NCI-H2171 (cell line): ENCODE measurements at places on chromosomes 2 and 18.
A peak's percentile ranks its signal among the peaks of the same experiment; 100 is the strongest.

- DNase-seq: no peak
These were observed 9.9 kb upstream of the RAPGEF4 start for GRCh38 chr2:172725746-172726145.

- DNase-seq: peak; percentile 13
These were observed 115.9 kb upstream of the SYT4 start for GRCh38 chr18:43393174-43393573.

DNA sequence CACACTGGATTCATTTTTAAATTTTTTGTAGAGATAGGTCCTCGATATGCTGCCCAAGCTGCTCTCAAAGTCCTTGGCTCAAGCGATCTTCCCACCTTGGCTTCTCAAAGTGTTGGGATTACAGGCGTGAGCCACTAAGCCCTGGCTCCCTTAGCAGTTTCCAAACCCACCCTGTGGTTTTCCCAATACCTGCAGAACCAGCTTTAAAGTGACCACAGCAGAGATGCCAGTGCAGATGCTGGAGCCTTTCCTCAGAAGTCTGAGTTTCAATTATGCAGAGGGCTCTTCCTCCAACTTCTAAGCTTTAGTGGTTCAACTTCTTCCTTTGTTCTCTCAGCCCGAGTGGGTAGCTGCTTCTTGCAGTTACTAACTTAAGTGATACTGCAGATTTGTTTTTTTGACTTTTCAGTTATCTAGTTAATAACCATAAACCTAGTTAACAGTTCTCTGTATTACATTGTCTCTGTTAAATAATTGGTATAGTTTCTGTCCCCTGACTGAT, 8.1 kb upstream of the HAAO start:
- DNase-seq: no peak

GRCh38 chr2:28684142-28684858, 67.3 kb upstream of the PPP1CB start:
- peak; percentile 57 for DNase-seq

GRCh38 chr2:174697255-174697654, 67.0 kb downstream of the CHRNA1 start:
- peak; percentile 39 for DNase-seq

DNA sequence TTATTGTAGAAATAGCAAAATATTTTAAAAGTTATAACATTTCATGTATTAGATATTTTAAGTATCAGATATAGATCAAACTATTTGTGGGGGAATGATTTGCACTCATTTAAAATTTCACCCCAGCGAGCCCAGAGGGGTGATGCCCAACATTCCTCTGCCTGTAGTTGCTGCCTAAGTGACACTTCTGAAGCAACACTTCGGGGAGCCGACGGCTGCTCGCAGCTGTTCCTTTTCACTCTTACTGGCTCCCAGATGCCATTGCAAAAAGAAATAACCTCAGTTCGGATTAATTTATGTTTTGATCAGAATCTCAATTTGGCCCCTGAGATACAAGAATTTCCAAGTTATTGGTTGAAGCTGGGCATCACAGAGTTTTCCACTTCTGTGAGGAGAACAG, 603.8 kb downstream of the PLCL1 start:
- DNase-seq: no peak

DNA sequence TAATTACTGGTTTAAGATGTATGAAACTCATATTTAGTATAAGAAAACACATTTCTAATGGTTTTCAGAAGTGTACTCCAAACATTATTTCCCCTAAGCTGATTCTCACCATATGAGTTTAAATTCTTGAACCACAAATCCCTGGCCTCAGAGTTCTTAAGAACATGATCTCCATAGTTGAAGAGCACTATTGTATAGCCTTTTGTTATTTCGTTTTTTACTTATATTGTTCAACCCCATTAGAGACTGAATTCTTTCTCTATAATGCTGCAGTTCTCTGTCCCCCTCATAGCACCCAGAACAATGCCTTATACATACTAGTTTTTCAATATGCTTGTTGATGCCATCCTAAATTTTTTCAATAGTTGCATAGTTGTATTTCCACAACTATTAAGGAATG, 85.5 kb upstream of the TMEM17 start:
- no peak for DNase-seq

DNA sequence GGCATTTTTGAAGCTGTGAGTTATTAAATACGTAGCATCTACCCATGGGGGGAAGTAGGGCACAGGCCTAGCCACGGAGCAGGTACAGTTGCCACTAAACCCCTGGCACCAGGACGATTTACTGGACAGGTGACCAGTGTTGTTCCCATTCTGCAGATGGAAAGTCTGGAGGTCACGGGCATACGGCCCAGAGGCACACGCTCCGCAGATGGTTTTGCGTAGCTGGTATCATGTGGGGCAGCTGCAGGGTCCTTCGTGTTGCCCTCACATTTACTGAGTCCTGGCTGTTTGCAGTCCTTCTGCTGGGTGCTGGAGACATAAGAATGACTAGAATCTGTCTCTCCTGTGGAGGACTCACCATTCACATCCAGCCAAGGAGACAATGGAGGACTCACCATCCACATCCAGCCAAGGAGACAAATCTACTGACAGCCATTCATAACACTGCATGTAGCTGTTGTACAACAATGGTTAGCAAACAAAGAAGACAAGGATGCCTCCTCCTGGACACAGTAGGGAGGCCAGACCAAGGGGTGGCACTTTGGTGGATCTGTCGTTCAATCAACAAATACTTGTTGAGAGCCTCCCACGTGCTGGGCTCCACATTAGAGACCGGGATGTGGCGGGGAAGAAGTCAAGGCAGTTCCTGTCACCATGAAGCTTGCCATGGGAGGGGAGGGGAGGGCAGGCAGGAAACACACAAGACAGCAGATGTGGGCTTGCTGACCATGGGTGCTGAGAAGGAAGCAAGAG, 24.9 kb downstream of the TWIST2 start:
- no peak for DNase-seq

DNA sequence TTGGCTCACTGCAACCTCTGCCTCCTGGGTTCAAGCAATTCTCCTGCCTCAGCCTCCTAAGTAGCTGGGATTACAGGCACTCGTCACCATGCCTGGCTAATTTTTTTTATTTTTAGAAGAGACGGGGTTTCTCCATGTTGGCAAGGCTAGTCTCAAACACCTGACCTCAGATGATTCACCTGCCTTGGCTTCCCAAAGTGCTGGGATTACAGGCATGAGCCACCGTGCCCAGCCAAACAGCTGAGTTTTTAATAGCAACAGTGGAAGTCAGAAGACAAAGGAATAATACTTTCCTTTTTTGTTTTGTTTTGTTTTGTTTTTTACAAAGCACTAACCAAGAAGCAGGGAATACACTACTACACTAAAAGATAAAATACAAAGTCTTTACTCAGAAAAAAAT, 16.9 kb downstream of the GPR75 start:
- no peak for DNase-seq

- DNase-seq: no peak
These were observed 63.2 kb downstream of the TTC32 start for GRCh38 chr2:19838616-19839015.

DNA sequence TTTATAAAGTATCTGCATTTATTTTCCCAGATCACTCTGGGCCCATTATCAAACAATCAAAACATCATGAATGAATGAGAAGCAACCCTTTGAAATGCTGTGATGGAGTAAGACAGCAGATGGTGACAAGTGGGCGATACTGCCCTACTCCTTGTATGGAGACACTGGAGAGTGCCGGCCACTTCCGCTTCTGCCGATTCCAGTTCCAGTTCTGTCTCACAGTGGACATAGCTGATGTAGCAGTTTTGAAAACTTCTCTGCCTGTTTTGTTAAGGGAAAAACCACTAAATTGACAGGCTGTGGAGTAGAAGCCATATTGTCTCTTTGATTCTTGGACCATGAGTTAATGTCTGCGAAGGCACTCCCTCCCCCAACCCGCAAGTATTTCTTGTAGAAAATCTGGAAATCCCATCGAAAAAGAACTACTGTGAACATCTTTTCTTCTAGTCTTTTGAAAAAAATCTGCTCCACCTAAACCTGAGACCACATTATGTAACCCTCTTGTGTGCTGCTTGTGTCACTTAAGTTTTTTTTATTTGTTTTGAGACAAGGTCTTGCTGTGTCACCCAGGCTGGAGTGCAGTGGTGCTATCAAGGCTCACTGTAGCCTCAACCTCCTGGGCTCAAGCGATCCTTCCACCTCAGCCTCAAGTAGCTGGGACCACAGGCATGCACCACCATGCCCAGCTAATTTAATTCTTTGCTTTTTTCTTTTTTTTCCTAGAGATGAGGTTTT, 133.5 kb downstream of the TANC1 start:
- no peak for DNase-seq

GRCh38 chr2:39989888-39990287, 210.8 kb upstream of the THUMPD2 start:
- no peak for DNase-seq

- no peak for DNase-seq
These were observed 6.6 kb upstream of the CDH2 start for GRCh38 chr18:28183418-28184078.

GRCh38 chr18:67211646-67212045, 304.9 kb downstream of the DSEL start:
- no peak for DNase-seq

GRCh38 chr2:227301523-227301922, 23.5 kb upstream of the MFF start:
- no peak for DNase-seq

DNA sequence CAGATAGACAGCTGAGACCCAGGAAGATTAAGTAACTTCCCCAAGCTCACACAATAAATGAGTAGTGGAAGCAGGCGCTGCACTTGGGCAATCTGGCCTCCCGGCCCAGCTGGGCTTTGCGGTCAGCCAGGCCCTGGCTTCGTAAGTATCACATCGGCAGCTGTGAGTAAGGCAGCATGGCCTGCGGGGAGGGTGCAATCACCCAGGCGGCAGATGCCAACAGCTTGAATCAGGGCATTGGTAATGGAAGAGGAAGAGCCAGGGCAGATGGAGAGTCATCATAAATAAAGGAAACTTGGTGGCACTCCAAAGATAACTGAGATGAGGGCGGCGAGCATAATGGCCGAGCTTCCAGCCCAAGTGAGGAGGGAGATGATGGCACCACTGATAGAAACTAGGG, 217.9 kb upstream of the PID1 start:
- no peak for DNase-seq
